DND-41 (cell line): ENCODE measurements at places on chromosomes 1 and 21.

GRCh38 chr21:44039828-44040227 is 27.7 kb downstream of the TRAPPC10 start:
- peaks cover 61% of the 10 kb centered on the region for H3K36me3 ChIP-seq
- H3K27me3 ChIP-seq: no peaks in the 10 kb centered on the region
- DNase-seq: no peak
- no peaks in the 10 kb centered on the region for H3K4me1 ChIP-seq
- H3K27ac ChIP-seq: no peak overlapping the region

- H3K4me3 ChIP-seq: peak overlapping the region; percentile 78
- peaks cover 33% of the 10 kb centered on the region for H3K36me3 ChIP-seq
- peaks cover 41% of the 10 kb centered on the region for H3K4me1 ChIP-seq
- DNase-seq: peak; percentile 67
These were observed 1.6 kb upstream of the ENO1 start for GRCh38 chr1:8879922-8880676.

- no peak overlapping the region for H3K4me3 ChIP-seq
- H3K27ac ChIP-seq: no peak overlapping the region; the same call in 1 of the 2 replicates
- peaks cover 24% of the 10 kb centered on the region for H3K4me1 ChIP-seq
- no peaks in the 10 kb centered on the region for H3K36me3 ChIP-seq
- DNase-seq: peak; percentile 50
These were observed 122.2 kb downstream of the CCDC185 start for GRCh38 chr1:223515421-223515820.

DNA sequence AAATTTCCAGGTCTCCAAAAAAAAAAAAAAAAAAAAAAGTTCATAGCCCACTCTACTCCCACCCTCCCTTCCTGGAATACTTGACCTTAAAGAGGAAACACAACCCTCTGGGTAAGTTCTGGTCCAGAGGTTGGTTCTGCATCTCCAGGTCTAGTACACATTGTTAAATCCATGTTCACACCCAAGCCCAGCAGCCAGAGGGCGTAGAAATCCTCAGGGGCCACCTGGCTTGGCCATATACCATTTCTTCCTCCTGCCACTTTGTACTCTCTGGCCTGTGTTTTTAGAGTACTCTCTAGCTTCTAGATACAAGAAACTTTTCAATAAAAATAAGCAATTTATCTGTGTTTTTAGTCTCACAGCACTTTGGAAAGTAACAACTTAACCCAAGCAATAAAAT is 89.3 kb downstream of the PHTF1 start:
- no peak overlapping the region for H3K27ac ChIP-seq
- H3K4me3 ChIP-seq: no peak overlapping the region
- no peak for DNase-seq
- no peaks in the 10 kb centered on the region for H3K4me1 ChIP-seq
- H3K27me3 ChIP-seq: no peaks in the 10 kb centered on the region

- H3K27ac ChIP-seq: no peak overlapping the region
- H3K4me1 ChIP-seq: no peaks in the 10 kb centered on the region
- H3K4me3 ChIP-seq: no peak overlapping the region
These were observed 7.4 kb upstream of the MOB3C start for GRCh38 chr1:46623743-46624644.

DNA sequence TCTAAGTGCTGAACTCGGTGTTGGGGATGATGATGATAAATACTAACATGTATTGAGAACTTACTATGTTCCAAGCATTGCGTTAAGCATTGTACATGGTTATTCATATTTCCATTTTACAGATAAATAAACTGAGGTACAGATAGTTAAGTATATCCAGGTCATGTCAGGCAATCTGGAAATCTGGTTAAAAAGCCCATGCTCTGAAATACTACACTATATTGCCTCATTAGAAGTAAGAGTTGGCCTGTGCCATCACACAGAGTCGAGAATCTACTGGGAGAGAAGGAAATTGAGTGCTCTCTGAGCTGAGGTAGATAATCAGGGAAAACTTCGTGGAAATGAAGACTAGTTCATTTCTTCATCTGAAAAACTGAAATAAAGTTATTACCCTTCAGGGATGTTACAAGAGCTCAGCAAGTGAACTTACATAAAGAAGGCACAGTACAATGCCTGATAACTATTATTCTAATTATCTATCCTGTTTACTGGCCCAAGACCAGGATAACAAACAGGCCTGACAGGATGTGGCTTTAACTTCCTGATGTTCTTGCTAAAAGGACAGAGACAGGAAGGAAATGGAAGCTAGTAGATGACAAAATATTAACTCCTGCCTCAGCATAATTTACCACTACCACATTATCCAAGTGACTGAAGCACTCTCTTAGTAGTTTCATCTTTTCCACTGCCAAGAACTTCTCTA is 85.6 kb downstream of the EPS15 start:
- no peak overlapping the region for H3K4me3 ChIP-seq
- H3K36me3 ChIP-seq: peaks cover 7% of the 10 kb centered on the region; the same call in 1 of the 2 replicates
- DNase-seq: no peak
- H3K4me1 ChIP-seq: peaks cover 27% of the 10 kb centered on the region
- H3K27ac ChIP-seq: peak overlapping the region; percentile 6

DNA sequence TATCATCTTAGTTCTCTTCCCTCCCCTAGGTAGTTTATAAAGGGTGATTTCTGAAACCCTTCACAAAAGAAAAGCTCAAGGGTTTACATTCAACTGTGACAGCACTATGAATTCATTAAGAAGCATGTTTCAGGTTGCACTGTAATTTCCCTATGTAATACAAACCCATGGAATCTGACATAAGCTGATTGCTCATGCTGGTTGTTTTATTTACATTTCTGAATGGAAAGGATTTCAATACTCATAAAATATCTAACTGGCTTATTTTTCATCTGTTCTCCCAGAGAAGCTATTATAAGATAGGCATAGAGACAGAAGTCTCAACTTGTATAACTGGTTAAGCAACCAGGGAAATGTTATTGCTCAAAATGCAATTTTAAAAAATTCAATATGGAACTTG is 20.5 kb downstream of the WNT2B start:
- no peaks in the 10 kb centered on the region for H3K27me3 ChIP-seq
- 0 out of 2 replicates have a peak, but pooled peaks cover 5% of the 10 kb centered on the region for H3K36me3 ChIP-seq
- H3K27ac ChIP-seq: no peak overlapping the region
- no peak overlapping the region for H3K4me3 ChIP-seq

DNA sequence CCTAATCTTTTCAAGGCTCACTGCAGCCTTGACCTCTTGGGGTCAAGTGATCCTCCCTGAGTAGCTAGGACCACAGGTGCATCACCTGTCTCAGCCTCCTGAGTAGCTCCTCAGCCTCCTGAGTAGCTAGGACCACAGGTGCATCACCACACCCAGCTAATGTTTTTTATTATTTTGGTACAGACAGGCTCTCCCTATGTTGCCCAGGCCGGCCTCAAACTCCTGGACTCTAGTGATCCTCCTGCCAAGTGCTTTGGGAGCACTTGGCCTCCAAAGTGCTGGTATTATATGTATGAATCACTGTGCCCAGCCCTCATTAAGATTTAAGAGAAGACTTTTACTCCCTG is 58.5 kb upstream of the S1PR1 start:
- no peak overlapping the region for H3K4me3 ChIP-seq
- peak overlapping the region; percentile 99 for H3K27ac ChIP-seq
- H3K27me3 ChIP-seq: no peaks in the 10 kb centered on the region

DNA sequence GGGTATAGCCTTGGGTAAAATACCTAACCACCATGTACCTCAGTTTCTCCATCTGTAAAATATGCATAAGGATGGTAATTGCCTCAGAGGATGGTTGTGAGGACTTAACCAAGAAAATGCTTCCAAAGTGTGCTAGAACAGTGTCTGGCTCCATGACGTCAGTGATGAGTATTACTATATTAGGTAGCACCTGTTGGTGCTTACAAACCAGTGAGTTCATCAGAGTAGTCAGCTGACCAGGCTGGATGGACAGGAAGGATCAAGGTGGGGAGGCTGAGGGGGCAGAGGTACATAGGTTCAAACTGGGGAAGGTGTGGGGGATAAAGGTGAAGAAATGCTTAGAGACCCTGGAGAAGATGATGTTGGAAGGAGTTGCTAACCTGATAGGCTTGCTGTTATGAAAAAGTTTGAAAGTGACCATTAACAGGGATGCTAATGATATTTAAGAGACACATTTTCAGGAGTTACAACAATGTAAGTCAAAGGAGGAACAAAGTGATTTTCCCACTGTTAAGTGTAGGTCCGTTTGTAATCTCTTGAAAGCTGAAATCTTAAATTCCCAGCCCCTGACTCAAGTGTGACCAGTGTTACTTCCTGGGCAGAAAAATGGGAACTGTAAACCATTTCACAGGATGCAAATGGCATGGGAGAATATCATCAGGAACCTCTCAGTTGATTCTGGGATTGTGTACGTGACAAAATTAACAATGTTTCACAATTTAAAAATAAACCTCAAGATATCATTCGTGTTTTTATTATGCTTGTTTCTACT is 4.4 kb downstream of the NTPCR start:
- DNase-seq: no peak
- no peak overlapping the region for H3K4me3 ChIP-seq
- peaks cover 29% of the 10 kb centered on the region for H3K4me1 ChIP-seq
- H3K36me3 ChIP-seq: peaks cover 39% of the 10 kb centered on the region

- H3K36me3 ChIP-seq: no peaks in the 10 kb centered on the region
- no peak for DNase-seq
- no peak overlapping the region for H3K27ac ChIP-seq
- H3K4me1 ChIP-seq: peaks cover 8% of the 10 kb centered on the region; the same call in 1 of the 2 replicates
These were observed 182.6 kb downstream of the MRPL39 start for GRCh38 chr21:25424634-25425033.

- no peaks in the 10 kb centered on the region for H3K36me3 ChIP-seq
- no peaks in the 10 kb centered on the region for H3K4me1 ChIP-seq
- no peak overlapping the region for H3K27ac ChIP-seq
- H3K27me3 ChIP-seq: no peaks in the 10 kb centered on the region
These were observed 423.8 kb upstream of the CXADR start for GRCh38 chr21:17089091-17089491.

DNA sequence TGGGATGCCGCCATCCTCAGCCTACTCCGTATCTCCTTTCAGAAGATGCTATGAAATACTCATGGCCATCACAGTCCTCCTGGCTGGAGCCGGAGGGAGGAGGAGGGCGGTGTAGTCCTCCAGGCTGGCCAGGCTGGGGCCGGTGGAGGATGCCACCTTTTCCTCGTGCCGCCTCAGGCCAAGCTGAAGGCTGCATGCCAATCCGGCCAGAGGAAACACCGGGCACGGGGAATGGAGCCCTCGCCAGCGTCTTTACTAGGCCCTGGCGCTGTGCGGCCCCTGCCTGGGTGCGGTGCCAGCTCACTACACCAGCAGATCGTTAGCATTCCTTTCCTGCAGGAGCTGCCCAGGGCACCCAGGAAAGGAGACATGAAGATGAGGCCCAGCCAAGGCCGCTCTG is 70.1 kb downstream of the CASZ1 start:
- DNase-seq: no peak
- no peak overlapping the region for H3K4me3 ChIP-seq
- no peaks in the 10 kb centered on the region for H3K4me1 ChIP-seq
- H3K27ac ChIP-seq: no peak overlapping the region
- peaks cover 4% of the 10 kb centered on the region for H3K27me3 ChIP-seq
- no peaks in the 10 kb centered on the region for H3K36me3 ChIP-seq

GRCh38 chr1:181033128-181033798 is 520 bp upstream of the MR1 start:
- H3K4me1 ChIP-seq: peaks cover 46% of the 10 kb centered on the region
- H3K27ac ChIP-seq: peak overlapping the region; percentile 83

- H3K4me1 ChIP-seq: no peaks in the 10 kb centered on the region
- peaks cover 25% of the 10 kb centered on the region for H3K27me3 ChIP-seq
- no peak overlapping the region for H3K4me3 ChIP-seq
- H3K36me3 ChIP-seq: no peaks in the 10 kb centered on the region
- no peak for DNase-seq
These were observed 14.6 kb downstream of the NFASC start for GRCh38 chr1:204885288-204885711.

GRCh38 chr1:115214098-115214497 is 124.0 kb downstream of the NGF start:
- no peak overlapping the region for H3K4me3 ChIP-seq
- no peaks in the 10 kb centered on the region for H3K36me3 ChIP-seq
- H3K27ac ChIP-seq: no peak overlapping the region
- no peaks in the 10 kb centered on the region for H3K27me3 ChIP-seq
- H3K4me1 ChIP-seq: no peaks in the 10 kb centered on the region
- DNase-seq: no peak

- H3K4me1 ChIP-seq: peaks cover 24% of the 10 kb centered on the region
- no peaks in the 10 kb centered on the region for H3K27me3 ChIP-seq
- H3K4me3 ChIP-seq: no peak overlapping the region
- no peak for DNase-seq
- H3K36me3 ChIP-seq: no peaks in the 10 kb centered on the region
These were observed 346.6 kb upstream of the RUNX1 start for GRCh38 chr21:35395728-35396127.

- H3K27ac ChIP-seq: no peak overlapping the region
- DNase-seq: no peak
- peaks cover 61% of the 10 kb centered on the region for H3K27me3 ChIP-seq
- peaks cover 8% of the 10 kb centered on the region for H3K4me1 ChIP-seq
These were observed 5.3 kb downstream of the MAN1C1 start for GRCh38 chr1:25621876-25622275.

- peaks cover 37% of the 10 kb centered on the region for H3K4me1 ChIP-seq
- no peaks in the 10 kb centered on the region for H3K27me3 ChIP-seq
- H3K27ac ChIP-seq: no peak overlapping the region
- no peak overlapping the region for H3K4me3 ChIP-seq
- no peaks in the 10 kb centered on the region for H3K36me3 ChIP-seq
These were observed 228.2 kb upstream of the PROX1 start for GRCh38 chr1:213759359-213760181.

GRCh38 chr1:194062526-194062925 is 876.1 kb upstream of the B3GALT2 start:
- no peak overlapping the region for H3K4me3 ChIP-seq
- no peaks in the 10 kb centered on the region for H3K36me3 ChIP-seq
- H3K27ac ChIP-seq: no peak overlapping the region

- H3K36me3 ChIP-seq: no peaks in the 10 kb centered on the region
- no peak for DNase-seq
- peak overlapping the region; percentile 66 for H3K27ac ChIP-seq
- peak overlapping the region; percentile 86 for H3K4me3 ChIP-seq
- H3K27me3 ChIP-seq: no peaks in the 10 kb centered on the region
These were observed 442 bp upstream of the PPP1R12B start for GRCh38 chr1:202348005-202348508.

- no peak for DNase-seq
- H3K27me3 ChIP-seq: peaks cover 33% of the 10 kb centered on the region
- peaks cover 24% of the 10 kb centered on the region for H3K36me3 ChIP-seq
- H3K27ac ChIP-seq: no peak overlapping the region
- H3K4me1 ChIP-seq: peaks cover 50% of the 10 kb centered on the region
- no peak overlapping the region for H3K4me3 ChIP-seq
These were observed 3.4 kb downstream of the RUNX3 start for GRCh38 chr1:24926563-24927249.

GRCh38 chr21:35814858-35815619 is 245.3 kb downstream of the SETD4 start:
- peaks cover 8% of the 10 kb centered on the region for H3K4me1 ChIP-seq
- no peak overlapping the region for H3K4me3 ChIP-seq
- DNase-seq: no peak
- no peaks in the 10 kb centered on the region for H3K36me3 ChIP-seq
- no peak overlapping the region for H3K27ac ChIP-seq
